AG04449 (cell line): ENCODE measurements at places on chromosomes 1 and 21.

DNA sequence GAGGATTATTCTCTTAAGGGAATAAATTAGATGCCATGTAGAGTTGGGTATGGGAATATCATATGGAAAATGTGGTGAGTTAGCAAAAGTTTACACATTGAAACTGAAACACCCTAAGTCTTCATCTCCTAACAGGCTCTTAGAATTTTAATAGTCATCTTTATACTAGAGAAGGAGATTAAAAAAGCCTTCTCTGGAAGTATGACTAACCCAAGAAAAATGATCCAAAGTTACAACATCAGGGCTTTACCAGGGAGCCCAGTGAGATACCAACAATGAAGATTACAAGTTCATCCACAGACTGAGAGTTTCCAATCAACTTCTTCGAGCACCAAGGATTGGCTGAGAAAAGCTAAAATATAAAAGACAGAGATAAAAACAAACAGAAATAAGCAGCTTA is 70.0 kb upstream of the KIAA0040 start:
- DNase-seq: no peak

DNA sequence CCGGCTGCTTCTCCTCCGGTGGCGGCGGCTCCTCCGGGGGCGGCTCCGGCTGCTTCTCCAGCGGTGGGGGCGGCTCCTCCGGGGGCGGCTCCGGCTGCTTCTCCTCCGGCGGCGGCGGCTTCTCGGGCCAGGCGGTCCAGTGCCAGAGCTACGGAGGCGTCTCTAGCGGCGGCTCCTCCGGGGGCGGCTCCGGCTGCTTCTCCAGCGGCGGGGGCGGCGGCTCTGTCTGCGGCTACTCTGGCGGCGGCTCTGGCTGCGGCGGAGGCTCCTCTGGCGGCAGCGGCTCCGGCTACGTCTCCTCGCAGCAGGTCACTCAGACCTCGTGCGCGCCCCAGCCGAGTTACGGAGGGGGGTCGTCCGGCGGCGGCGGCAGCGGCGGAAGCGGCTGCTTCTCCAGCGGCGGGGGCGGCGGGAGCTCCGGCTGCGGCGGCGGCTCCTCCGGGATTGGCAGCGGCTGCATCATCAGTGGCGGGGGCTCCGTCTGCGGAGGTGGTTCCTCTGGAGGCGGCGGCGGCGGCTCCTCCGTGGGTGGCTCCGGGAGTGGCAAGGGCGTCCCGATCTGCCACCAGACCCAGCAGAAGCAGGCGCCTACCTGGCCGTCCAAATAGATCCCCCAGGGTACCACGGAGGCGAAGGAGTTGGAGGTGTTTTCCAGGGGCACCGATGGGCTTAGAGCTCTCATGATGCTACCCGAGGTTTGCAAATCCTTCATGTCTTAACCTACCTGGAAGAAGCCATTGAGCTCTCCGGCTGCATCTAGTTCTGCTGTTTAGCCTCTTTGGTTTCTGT is 2.0 kb downstream of the LORICRIN start:
- DNase-seq: no peak

DNA sequence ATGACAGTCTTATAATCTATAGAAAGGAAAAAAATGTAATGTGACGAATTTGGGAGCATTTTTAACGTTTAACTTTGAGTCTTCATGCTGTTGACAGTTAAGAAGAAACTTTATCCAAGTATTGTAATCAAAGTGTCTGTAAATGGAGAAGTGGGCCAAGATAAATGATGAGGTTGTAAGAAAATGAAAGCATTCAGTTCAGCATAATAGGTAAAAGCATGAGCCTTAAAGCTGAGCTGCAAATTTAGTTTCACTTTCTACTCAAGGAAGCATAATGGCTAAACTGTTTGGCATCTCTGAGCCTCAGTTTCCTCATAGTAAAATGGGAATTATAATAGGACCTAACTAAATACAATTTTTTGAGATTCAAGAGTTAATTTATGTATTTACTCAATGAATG is 1554.8 kb downstream of the KCNT2 start:
- no peak for DNase-seq

- no peak for DNase-seq
Observed at GRCh38 chr1:9167638-9168037, 38.7 kb upstream of the GPR157 start.

DNA sequence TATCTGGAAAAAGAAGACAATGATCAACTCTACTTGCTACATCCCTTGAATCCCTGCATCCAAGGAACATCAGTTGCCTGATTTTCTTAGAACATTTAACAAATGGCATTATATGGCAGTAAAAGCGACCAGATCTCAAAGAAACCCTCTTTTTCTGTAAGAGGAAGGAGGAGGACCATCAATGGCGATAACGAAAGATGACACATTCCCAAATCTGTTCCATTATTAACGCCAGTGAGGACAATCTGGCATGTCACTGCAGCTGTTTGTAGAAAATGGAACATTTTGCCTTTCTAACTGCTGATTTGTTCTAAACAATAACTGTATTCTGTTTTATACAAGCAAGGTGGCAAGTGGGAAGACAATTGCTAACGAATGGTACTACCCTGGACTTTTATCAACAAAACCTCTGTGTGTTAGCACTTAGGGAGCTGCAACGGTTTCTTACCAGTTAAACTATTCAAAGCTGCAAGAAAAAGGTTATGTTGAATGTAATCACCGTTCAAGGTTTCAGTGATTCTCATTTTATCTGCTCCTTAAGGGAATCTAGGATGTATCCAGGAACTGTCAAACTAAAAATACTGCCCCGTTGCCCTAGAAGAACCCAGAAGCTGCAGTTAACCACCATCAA is 251.9 kb downstream of the SDCCAG8 start:
- DNase-seq: no peak

GRCh38 chr1:175572932-175573868 is 170.2 kb downstream of the TNR start:
- no peak for DNase-seq

DNA sequence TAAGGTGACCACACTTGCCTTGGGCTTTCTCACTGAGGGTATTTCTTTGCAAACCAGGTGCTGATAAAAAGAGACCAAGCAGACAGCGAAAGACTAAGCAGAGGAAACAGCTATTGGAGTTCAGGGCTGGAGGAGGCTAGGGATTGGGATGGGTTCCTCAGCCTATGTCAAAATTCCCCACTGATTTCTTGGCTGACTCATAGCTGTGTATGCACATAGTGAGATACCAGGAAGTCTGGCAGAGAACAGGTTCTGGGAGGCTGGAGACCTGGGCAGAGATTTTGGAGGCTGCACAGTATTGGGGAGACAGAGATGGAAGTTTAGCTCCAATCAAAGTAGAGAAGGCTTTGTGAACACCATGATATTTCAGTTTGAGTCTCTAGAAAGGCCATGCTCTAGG is 25.3 kb downstream of the YARS1 start:
- no peak for DNase-seq

- DNase-seq: no peak
Observed at GRCh38 chr21:45192332-45192731, 95.4 kb downstream of the POFUT2 start.

DNA sequence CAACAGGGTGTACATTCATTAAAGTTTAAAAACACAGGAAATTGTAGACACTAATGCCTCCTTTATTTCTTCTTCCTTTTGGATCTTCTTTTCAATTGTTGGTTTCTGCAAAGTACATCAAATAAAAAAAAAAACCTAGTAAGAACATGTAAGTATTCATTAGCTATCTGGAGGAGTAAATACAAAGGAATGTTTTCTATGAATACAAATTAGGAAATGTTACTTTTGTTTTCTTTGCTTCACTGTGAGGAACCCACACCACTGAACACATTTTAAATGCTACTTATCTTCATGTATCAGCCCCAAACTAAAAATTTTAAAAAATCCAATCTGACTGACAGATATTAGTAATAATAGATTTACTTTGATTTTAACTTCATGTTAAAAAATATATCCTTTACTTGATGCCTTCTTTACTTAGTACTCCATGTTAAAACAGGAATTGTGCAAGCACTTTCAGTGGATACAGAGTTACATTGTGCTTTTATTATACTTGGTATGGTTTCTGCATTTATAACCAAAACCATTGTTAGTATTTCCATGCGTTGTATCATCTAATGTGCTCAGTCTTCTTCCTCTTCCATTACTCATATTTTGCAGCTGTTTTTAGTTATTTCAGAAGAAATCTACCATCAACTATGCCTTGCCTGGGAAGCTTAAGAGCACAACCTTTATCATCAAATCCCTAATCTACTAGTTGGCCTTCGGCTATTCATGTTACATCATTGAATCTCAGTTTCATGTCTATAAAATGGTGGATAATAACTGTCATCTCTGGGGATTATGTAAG is 236.9 kb upstream of the DPYD start:
- no peak for DNase-seq

DNA sequence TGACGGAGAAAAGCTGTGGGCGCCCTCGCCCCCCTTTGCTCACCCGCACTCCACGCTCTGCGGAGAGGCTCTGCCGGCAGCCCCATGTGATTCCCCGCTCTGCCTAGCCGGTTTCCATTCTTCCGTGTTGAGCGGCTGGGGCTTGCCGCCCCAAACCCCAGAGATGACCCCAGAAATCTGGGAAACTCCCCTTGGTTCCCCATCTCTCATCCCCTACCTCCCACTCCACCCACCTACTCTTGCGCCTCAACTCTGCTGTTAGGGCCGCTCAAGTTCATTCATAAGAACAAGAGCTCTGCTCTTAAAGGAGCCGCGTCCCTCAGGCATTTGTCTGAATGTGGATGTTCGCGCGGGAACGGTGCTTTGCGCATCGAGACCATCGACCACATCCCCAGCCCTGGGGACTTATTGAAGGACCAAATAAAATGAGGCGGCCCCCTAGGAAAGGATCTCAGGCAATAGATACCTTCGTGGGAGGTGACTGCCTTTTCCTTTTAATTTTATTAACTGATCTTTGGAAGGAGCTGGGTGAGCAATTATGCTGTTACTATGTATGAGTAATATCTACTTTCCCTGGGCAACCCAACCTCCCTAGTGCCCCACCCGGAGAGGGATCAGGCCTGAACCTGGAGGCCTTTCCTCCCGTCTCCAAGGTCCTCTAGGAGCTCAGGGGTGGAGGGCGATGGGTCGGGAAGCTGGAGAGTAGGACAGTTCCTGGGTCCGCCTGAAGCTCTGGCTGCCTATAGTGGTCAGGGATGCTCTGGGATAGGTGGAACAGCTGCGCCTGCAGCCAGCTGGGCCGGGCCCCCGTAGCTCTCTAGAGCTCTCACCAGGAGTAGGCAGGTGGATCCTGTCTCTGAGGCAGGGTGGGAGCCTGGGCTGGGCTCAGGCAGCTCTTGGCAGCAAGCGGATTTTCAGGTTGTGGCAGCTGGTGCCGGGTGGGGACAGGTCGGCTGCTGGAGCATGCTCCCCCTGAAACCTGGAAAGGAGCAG is 898 bp downstream of the MFSD2A start:
- no peak for DNase-seq

- no peak for DNase-seq
Observed at GRCh38 chr1:1426496-1427105, 5.5 kb upstream of the ANKRD65 start.

- DNase-seq: no peak
Observed at GRCh38 chr1:59194621-59195020, 102.3 kb upstream of the FGGY start.

DNA sequence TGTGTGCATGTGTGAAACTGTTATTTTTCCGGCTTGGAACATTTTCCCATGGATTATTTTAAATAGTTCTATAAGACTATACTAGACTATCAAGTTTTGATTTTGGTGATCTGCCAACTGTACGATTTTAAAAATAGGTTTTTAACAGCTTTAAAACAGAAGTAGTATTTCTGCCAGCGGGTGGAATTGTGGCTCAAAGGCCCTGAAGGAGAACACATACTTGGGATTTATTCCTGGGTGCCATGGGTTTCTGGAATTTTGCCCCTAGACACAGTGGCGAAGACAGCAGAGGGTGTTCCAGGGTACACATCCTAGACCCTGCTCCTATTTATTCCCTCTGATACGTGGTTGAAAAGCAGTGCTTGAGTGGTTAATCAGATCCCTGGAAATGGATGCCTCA is 81.7 kb upstream of the IPO9 start:
- DNase-seq: no peak

- DNase-seq: no peak
Observed at GRCh38 chr1:228845101-228845500, 109.8 kb downstream of the RHOU start.

DNA sequence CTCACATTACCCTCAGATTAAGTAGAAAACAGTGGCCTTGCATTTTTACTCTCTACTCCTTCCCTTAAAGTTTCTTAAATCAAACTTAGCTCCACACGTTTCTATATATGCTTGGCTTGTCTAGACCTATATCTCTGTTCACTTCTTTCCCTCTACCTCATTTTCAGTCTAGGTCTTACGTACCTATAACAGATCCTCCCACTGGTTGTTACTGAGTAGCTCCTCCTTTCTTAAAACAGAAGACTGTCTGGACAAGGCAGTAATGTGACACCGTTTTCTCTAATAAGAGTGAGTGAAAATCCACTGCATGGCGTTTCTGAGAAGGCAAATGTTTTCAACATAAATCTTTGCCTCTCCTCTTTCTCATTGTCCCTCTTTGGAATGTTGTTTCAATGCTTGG is 211.7 kb upstream of the POGK start:
- no peak for DNase-seq

DNA sequence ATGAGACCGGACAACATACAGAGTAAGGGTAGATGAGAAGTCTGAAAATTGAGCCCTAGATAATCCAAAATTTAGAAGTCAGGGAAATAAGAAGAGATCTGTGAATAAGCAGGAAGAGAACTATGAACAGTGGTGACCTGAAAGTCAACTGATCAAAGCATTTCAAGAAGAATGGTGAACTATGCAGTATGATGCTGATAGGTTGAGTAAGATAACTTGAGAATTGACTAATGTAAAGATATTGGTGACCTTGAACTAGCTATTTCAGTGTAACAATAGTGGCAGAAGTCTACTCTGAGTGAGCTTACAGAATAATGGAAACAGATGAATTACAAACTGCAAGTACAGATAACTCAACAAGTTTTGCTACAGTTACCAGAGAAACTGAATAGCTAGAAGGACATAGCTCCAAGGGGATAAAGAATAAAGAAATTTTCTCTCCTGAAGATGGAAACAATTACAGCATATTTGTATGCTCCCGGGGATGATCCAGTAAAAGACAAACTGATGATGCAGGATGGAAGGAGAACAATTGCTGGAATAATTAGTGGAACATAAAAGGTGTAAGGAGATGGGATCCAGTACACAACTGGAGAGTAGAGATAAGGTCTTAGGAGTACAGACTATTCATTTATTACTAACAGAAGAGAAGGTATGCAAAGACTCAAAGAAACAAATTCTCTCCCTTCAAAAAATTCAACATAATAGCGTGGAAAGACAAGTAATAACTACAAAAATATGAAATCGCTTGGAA is 10.9 kb downstream of the NRDC start:
- DNase-seq: no peak

DNA sequence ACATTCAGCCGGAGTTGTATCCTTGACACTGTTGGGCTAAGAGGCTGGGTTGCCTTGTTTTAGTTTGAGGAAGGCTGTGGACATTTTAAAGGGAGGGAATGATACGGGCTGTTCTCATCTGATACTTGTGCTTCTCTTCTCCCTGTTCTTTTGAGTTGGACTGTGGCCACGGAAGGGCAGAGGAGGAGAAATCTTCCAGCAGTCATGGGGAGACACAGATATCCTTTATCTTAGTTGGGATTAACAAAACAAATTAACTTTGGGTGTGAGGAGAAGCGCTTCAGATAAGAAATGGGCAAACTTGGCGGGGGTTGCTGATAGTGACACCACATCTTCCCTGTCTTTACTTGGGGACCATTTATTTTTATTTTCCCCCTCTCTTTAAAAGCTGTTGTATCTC is 138.8 kb downstream of the ROR1 start:
- DNase-seq: no peak

GRCh38 chr1:25468033-25468432 is 37.3 kb downstream of the MACO1 start:
- DNase-seq: no peak
